AG08396 (cell line): ENCODE measurements at places on chromosomes 13 and 19.

- no peak for DNase-seq
Observed at GRCh38 chr13:24110011-24110410, 50.5 kb upstream of the SPATA13 start.

- DNase-seq, result no peak
Observed at GRCh38 chr13:89163096-89163495, 1491.9 kb downstream of the SLITRK5 start.

DNA sequence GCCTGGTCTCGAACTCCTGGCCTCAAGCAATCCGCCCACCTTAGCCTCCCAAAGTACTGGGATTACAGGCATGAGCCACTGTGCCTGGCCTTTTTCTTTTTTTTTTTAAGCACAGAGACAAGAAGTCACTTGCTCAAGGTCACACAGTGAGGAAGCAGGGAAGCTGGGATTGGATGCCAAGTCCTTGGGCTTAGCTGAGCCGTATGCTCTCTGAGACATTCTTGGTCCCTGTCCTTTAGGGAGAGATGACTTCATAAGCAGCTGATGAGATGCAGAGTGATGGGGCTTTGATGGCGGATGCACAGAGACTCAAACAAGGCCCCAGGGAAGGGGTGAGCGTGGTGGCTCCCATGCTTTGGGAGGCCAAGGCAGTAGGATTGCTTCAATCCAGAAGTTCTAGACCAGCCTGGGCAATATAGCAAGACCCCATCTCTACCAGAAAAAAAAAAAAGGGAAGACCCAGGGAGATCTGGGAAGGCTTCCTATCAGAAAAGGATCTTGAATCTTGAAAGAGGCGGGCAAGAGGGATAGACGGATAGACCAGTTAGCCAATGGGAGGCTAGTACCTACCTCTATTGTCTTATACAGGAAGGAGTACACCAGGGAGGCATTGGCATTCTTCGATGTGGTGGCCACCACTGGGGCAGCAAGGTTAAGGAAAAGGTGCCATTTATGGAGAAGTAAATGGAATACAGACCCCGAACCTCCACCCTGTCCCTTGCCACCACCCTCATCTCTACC is 3.9 kb downstream of the AP1M2 start:
- DNase-seq, result no peak

DNA sequence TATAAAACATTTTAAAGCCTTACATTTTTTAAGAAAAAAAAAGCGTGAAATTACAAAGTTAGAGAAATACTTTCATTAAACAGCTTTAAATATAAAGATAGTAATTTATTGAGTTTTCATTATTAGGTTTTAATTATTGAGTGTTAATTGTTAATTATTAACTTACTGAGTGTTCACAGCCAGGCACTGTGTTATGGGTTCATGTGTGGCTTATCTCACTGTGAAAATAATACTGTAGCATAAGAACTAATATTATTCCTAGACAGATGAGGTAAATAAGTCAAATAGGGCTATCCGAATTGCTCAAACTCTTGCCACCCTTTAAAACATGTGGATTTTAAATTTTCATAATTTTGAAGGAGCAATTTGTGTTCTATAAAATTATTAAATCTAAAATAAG is 956.1 kb upstream of the PCDH20 start:
- DNase-seq, result no peak

GRCh38 chr13:111482126-111482525 is 161.7 kb downstream of the TEX29 start:
- DNase-seq, result no peak
